ENCODE measurements at places on chromosomes 6 and 20. TPM values are rescaled to one million over a fixed set of nuclear protein-coding genes. Genes with fewer than 3 reads are reported as not detected.

DNA sequence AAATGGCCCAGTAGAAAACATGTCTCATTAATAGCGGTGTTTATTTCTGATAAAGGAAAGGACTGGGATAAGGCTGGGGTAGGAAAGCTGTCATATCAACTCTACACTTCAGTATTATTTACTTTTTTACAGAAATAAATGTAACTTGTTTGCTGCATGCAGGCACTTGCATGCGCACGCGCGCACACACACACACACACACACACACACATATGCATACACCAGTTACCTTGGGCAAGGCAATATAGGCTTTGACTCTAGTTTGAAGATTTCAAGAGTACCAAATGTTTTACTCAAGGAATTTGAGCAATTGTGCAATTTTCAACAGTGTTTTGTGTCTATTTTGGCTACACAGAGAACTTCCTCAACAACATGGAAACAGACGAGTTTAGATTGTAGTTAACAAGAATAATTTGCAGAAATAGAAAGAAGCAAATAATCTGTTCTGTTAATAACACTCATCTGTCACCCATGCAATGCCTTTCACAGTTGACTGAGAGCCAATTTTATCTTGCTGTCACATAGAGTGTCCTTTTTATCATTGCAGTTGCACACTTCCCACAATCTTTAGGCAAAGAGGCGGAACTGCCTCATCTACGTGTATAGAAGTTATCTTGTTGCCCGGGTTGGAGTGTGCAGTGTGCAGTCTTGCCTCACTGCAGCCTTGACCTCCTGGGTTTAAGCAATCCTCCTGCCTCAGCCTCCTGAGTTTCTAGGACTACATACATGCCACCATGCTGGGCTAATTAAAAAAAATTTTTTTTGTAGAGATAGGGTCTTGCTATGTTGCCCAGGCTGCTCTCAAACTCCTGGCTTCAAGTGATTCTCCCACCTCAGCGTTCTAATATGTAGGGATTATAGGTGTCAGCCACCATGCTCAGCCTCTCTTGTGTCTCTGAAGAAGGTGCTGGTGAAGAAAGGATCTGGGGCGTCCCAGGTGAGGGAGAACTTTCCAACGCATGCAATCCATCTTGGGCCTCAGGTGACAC lies 74.8 kb upstream of the SHLD1 start:
- DNase-seq, result no peak

GRCh38 chr20:24066076-24066700 lies 77.6 kb upstream of the GGTLC1 start:
- DNase-seq, result no peak

DNA sequence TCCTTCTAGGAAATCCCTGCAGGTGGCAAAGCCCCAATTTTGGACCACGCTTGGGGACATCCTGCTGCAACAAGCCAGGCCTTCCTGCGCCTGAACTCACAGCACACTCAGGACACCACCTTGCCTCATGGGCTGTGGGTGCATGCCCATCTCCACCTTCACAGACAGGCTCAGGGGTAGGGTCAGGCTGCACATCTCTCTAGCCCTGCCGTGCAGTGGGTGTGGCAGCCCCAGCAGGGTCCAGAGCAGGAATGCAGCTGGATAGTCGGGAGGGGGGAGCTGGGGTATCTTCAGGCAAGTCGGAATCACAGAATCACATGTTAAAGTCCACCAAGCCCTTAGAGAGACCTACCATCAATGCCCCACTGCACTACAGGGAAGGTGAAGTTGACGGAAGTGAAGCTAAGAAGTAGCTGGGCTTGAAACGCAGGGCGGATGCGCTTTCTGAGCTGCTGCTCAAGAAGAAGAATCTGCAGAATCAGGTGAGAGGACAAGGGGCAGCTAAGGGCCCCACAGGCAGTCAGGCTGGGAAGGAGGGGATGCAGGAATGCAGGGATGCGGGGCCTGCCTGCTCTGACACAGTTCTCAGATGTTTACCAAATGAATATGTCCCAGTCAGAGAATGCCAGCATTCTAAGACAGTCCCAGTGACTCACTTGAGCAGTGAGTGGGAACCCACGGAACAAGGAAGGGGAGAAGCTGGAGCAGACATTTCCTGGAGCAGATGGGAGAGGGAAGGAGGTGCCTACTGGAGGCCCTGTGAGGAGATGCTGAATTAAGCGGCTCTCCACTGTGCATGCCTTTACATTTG lies 11.3 kb downstream of the SERPINB6 start:
- DNase-seq, result peak; percentile 85

- DNase-seq, result peak; percentile 88
Measured at GRCh38 chr6:37029249-37029971, 24.0 kb downstream of the FGD2 start.

DNA sequence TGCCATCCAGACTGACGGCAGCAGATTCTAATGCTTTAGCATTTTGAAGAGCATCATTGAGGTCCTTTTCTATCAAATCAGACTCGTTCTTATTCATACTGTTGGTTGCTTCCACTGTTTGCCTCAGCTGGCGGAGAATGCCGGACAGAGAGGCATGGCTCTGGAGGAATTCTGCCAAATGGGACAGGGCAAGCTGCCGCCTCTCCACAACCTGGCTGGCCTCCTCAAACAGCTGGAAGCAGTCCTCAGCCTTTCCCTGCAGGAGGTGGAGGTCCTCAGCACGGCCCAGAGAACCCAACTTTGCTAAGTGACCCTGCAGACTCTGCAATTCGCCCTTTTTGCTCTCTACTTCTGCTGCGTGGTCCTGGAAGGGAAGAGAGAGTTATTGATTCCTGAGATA lies 220.5 kb downstream of the SYNE1 start:
- DNase-seq, result no peak

NDUFAF4 gene
- total RNA-seq, result 10.2 TPM

DNA sequence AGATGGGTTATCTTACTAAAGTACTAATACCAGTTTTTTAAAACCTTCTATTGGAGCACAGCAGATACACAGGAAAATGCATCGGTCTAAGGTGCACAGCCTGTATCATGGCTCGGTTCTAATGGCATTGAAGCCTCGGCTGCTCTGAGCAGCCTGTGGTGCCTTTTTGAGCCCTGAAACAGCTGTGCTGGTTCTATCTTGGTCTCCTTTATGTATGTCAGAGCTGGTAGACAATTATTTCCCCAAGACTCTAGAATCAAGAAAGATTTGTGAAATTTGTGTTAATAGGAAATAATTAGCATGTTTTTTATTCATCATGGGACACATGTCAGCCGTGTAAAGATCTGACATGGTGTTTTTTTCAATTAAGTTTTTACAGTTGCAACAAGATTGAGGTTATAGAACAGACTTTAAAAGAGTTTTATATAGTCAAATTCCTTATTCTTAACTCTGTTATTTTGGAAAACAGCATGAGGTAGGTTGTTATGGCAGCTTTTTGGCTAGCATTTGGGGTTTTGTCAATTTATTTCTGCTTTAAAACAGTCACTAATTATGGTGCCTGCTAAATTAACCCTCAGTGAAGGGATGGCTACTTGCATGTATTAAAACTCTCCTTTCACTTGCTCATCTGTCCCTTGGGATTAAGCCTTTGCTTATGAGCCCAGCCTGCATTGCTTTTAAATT lies 40.3 kb upstream of the C20orf144 start:
- no peak for DNase-seq

GRCh38 chr6:169093066-169093723 lies 160.5 kb downstream of the THBS2 start:
- no peak for DNase-seq

PCK1 gene
- not detected for total RNA-seq

DNA sequence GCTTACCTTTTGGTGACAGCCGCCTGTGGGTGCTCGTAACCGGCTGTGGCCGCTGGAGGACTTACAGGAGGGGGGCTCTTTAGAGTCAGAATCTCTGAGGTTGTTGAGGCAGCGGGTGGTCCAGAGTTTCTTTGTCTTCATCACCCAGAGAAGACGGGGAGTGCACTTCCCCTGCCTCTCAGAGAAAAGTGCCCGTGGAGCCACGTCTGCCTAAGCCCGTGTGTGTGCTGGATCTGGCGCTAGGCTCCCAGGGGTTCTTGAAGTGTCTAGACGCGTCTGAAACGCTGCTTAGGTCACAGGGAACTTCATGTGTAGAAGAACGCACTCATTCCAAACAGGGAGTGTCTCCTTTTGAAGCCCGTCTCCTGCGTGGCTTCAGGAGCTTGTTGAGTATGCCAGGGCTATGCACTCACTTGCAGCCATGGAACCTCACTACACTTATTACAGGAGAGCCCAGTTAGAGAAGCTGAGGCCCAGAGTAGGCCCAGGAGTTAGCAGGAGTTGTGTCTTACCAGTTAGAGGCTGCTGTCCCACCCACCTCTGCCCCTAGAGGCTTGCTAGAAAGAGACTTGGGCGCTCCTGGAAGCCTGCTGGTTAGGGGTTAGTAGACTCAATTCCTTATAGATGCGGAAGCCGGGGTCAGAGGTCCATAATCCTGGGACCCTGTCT lies 1.3 kb downstream of the LSM14B start:
- DNase-seq, result peak; percentile 37

GRCh38 chr6:117380298-117380697 lies 45.4 kb downstream of the ROS1 start:
- DNase-seq, result no peak

TBX18 gene
- 0.68 TPM for total RNA-seq

DNA sequence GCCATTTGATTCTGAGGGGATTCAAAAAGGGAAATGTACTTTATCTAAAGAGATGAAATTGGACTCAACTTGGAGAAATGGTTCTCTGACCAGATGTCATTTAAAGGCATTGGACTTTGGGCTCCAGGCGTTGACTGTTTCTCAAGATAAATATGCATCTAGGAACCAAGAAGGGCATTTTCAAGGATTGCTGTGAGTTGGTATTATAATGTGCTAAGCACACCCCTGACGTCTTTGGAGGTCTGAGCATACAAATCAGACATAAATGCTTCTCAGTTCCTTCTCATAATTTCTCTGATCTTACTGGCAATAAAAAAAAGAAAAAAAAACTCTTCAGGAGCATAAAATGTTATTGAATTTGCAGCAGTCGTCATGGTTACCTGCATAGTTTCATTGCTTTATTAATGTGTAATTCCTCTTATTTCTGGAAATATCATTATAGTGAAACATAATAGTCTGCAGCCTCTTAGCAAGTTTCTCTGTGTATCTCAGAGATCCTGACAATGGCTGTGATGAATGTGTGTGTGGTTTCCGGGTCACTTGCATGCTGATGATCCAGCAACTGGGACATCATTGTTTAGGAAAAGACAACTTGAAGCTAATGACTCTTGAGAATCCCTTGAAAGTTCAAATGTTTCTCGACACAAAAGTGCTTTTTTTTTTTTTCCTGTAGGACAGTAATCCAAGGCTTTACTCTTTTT lies 136.0 kb downstream of the AIG1 start:
- peak; percentile 35 for DNase-seq

CDH26 gene
- 0.47 TPM for total RNA-seq

DNA sequence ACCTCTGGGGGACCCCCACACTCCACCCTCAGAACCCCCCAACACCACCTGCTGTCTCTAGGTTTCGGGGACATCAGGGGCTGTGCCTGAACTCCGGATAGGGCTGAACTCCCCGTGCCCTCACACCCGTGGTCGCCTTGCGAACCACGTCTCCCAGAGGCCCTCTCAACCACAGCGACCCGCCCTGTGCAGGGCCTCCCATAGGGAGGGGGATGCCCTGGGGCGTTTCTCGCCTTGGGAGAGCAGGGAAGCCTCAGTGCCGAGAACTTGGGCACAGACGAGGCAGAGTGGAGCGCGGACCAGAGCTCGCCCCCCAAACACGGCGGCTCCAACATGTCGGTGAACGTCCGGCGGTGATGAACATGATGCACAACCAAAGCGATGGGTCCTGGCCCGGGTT lies 6.8 kb downstream of the FRMD1 start:
- DNase-seq, result no peak

HLA-DRB1 gene
- total RNA-seq, result not detected

DNA sequence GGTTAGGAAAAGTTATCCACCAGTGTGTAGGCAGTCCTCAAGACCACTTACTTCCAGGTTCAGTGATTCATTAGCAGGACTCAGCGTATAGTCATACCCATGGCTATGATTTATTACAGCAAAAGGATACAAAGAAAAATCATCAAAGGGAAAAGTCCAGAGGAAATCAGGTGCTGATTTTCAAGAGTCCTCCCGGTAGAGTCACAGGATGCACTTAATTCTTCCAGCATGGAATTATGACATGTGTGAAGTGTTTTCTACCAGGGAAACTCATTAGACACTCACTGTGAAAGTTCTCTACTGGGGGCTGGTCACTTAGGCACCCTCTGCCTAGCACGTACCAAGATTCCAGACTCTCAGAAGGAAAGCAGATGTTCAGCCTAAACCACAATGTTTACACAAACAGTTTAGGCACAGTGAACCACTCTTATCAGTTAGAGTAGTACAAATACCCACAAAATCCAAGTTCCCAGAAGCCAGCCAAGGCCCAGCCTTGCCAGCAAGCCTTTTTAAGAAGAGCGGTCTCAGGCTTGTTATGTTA lies 10.2 kb downstream of the WFDC3 start:
- peak; percentile 32 for DNase-seq

LY6G6D gene
- not detected for total RNA-seq

- DNase-seq, result no peak
Measured at GRCh38 chr6:222468-222867, 69.8 kb upstream of the DUSP22 start.

DNA sequence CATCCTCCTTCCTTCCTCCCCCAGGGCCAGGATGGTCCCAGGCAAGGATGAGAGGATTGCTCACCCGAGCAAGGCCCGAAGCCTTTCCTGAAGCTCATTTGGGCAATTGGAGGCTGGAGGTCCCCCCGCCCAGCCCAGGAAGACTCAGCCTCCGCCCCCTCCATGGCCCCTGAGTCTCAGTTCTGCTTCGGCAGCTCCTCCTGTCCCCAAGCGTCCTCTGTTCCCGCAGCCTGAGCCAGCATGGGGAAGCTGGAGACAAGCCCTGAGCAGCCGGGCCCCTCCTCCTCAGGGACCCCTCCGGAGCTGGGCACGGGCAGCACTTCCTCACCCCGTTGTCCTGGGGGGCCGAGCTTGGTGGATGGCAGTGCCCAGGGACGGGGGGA lies 26.0 kb downstream of the SLC17A9 start:
- DNase-seq, result no peak

DNA sequence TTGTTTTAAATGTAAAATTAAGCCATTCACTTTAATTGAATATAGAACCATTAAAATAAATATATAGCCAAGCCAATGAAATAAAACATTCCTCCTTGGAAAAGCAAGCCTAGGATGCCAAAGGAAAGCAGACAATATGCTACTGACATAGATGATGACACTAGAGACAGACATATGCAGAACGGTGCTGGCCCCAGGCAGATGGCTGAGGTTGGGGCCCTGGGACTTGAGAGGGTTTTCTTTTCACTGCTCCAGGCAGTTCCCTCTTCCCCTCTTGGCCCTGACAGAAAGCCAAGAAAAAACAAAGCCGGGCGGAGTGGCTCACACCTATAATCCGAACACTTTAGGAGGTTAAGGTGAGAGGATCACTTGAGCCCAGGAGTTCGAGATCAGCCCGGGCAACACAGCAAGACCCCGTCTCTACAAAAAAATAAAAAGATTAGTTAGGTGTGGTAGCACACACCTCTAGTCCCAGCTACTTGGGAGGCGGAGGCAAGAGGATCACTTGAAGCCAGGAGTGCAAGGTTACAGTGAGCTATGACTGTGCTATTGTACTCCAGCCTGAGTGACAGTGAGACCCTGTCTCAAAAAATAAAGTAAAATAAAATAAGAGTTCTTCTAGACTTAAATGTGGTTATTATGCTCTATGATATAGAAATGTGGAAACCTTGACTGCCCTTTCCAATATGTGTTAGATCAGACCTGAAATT lies 31.2 kb downstream of the FASTKD5 start:
- DNase-seq, result no peak

DYNLT2 gene
- 0.74 TPM for total RNA-seq
